Activated T-cell treated with anti-CD3 and anti-CD28 coated beads, Interleukin-2, amount 50 U/mL, for 48 hours (primary cell): ENCODE measurements at places on chromosomes 4 and X.

GRCh38 chr4:54746218-54746617 lies 88.5 kb downstream of the KIT start:
- DNase-seq: no peak

DNA sequence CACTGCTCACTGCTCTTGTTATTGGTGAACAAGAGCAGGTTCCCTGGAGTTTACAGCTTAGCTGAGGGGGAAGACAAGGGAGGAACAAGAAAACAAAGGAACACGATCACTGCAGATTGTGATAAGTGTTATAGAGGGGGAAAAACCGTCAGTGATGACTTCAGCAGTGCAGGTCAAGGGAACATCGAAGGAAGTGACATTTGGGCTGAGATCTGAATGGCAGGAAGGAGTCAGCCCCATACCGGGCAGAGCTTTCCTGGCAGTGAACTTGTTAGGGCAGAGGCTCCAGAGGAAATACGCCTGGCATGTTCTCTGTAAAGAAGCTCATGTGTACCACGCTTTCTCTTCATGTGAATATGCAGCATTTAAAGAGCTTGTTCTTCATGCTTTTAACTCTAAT lies 78.1 kb downstream of the LDB2 start:
- DNase-seq: no peak

- DNase-seq: no peak
Measured at GRCh38 chrX:152901816-152902501, 4.1 kb downstream of the ZNF185 start.

DNA sequence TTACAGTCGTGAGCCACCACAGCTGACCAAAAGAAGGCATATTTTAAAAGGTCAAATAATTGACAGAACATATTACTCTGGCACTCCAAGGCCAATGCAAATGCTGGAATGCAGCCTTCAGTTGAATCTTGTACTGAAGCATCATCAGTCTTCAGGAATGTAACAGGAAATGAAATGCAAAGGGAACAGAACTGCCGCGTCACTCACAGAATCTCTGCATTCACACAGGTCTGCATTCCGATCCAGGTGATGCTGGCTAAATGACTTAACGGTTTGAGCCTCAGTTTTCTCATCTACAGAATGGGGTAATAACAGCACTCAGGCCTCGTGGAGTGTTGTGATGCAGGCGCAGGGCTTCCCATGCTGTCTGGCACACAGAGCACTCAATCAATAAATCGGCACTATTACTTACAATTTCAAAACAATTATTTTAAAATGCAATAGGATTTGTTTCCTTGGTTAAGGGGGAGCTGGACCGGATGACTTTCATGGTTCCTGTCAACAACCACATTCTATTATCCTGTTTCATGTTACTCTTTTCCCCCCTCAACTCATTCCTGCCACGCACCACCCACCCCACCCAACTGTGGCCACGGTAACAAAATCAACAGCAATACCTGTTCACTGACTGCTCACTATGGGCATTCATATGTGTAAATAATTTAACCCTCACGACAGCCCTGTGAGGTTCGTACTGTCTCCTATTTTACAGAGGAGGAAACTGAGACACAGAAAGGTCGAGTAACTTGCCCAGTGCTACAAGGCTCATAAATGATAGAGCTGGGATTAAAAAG lies 32.4 kb downstream of the IGFBP7 start:
- DNase-seq: no peak

- no peak for DNase-seq
Measured at GRCh38 chr4:81634766-81635549, 163.3 kb upstream of the RASGEF1B start.

DNA sequence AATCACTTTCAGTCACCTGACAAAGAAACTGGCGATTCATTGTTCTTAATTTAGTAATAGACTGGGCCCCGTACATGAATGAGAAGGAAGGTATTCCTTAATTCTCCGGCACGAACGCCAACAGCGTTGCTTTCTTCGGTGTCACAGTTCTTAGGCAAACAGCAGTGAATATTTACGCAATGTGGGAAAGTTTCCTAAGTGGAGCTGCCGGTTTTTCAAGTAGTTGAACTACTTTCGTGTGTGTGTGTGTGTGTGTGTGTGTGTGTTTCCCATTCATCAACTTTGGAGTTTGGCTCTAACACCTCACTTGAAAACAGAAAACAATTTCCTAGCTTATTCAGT lies 651 bp downstream of the NXT2 start:
- no peak for DNase-seq

DNA sequence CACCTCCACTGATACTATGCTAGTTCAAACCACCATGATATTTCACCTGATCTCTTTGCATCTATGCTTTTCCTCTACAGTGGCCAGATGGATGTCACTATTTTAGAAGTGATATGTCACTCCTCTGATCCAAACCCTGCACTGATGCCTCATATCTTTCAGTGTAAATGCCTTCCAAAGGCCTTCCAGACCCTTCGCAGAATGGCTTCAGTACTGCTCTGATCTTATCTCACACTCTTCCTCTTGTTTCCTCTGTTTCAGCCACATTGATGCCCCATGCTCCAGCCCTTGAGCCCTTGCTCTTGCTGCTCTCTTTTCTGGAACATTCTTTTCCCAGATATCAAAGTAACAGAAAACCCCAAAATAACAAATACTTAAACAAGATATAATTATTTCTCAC lies 17.9 kb downstream of the MID1IP1 start:
- no peak for DNase-seq

DNA sequence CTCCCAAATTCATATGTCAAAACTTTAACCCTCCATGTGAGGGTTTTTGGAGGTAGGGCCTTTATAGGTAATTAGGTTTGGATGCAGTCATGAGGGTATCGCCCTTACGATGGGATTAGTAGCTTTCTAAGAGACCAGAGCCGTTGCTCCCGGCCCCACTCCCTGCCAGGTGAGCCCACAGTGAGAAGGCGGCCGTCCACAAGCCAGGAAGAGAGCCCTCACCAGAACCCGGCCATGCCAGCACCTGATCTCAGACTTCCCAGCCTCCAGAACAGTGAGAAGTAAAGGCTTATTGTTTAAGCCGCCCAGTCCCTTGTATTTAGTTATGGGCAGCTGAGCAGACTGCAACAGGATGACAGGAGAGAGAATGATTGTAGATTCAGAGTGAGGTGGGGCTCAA lies 40.8 kb downstream of the DCTD start:
- DNase-seq: no peak

GRCh38 chr4:22090661-22091351 lies 142.2 kb upstream of the KCNIP4 start:
- DNase-seq: no peak

GRCh38 chrX:118493016-118493415 lies 2.6 kb upstream of the DOCK11 start:
- DNase-seq: no peak
